GM10248 (cell line): ENCODE measurements at places on chromosomes 3 and 15.
A peak's percentile ranks its signal among the peaks of the same experiment; 100 is the strongest.

DNA sequence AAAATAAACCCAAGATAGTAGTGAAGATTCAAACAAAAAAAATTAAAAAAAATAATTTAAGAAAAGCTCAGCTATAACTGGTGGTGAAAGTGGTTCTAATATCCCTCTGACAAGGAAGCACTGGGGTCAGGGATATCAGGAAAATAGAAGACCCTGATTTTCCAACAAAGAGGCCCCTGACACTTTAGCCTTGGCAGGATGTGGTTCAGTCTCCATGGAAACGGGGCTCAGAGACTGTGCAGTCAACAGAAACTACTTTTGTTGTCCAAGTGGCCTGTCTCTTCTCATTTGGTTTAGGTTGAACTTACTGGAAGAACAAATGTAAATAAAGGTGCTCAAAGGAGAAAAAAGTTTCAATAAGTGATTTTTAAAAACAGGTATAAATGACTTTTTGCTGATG, 27.2 kb downstream of the INTS14 start:
- DNase-seq = peak; percentile 52

- DNase-seq = no peak
Observed at GRCh38 chr3:46191730-46192129, 16.4 kb downstream of the CCR1 start.

DNA sequence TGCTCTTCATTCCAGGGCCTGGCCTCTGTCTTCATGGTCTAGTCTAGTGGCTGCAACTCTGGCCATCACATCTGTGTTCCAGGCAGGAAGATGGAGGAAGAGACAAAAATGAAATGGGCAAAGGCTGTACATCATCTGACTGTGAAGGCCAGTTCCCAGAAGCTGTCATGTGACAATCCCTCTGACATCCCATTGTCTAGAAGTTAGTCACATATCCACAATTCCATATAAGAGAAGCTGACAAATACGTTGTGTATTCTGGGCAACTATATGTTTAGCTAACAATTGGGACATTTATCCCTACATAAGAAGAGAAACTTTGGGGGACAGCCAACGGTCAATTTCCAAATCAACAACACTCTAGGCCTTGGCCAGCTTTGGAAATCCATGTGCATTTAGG, 34.5 kb upstream of the C3orf70 start:
- no peak for DNase-seq

GRCh38 chr15:90583471-90584252, 53.9 kb downstream of the CRTC3 start:
- DNase-seq = no peak

- DNase-seq = no peak
Observed at GRCh38 chr3:43892061-43892460, 201.3 kb downstream of the ABHD5 start.

DNA sequence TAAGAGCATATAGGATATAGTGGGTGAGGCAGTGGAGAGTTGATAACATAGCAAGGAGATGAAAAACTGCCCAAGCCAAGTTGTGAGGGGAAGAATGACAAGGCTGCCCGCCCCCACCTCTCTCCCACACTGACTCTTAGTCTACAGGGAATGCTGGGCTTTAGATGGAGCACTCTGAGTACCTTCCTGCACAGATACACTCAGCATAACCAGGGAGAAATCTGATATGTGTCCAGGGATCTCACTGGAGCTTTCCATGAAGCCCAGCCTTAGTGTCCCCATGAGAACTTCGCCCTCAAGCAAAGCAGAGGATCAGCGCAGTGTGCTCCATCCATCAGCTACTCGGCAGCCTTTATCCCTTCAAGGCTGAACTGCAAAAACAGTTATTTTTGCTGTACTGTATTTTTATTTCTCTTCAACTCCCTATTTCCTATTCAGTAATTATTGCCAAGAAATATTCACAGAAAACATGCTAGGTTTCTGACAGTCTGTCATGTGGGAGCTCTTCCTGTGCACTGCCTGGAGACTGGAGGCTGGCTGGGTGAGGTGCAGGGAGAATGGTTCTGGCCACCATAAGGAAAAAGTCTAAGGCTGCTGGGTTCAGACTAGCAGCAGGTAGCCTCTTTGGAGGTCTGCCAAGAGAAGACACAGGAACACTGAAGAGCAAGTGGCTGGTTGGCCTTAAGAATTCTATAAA, 475.2 kb upstream of the PPP2R3A start:
- no peak for DNase-seq

DNA sequence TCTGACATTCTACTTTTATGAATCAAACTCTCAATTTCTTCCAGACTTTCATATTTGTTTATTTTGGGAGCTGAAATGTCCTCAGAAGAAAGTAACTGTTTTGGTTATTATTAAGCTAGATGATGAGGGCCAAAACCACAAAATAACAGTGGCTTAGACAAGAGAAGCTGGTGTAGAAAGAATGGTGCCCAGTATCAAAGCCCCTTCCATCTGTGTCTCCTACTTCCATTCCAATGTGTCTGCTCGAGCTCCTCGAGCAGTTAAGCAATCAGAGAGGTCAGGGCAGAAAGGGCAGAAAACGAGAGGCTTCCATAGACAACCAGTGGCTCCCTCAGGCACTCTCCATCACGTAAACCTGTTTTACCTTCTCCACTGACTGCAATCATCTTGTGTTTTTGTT, 59.7 kb upstream of the MAGI1 start:
- DNase-seq = no peak

DNA sequence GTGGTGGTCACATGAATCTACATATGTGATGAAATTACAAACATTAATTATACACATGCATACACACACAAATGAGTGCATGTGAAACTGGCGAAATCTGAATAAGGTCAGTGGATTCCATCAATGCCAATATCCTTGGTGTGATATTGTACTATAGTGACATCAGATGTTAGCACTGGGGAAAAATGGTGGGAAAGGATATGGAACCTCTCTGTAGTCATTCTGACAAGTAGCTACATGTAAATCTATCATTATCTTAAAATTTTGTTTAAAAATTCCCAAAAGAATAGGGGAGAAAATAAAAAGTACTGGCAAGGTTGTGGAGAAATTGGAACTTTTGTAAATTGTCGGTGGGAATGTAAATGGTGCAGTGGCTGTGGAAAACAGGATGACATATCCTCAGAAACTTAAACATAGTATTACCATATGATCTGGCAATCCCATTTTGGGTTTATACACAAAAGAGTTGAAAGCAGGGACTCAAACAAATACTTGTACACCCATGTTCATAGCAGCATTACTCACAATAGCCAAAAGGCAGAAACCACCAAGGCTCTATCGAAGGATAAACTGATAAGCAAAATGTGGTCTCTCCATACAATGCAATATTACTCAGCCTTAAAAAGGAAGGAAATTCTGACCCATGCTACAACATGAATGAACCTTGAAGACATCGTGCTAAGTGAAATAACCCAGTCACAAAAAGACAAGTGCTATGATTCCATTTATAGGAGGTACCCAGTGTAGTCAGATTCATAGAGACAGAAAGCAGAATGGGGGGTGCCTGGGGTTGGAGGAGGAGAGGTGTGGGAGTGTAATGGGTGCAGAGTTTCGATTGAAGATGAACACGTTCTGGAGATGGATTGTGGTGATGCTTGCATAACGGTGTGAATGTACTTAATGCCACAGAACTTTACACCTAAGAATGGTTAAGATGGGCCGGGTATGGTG, 25.3 kb upstream of the HRH1 start:
- no peak for DNase-seq

GRCh38 chr3:30495172-30496065, 111.0 kb upstream of the TGFBR2 start:
- DNase-seq = no peak

GRCh38 chr3:46485779-46486175, 12.0 kb upstream of the RTP3 start:
- DNase-seq = no peak
